ENCODE measurements at places on chromosomes 12 and 14.

DNA sequence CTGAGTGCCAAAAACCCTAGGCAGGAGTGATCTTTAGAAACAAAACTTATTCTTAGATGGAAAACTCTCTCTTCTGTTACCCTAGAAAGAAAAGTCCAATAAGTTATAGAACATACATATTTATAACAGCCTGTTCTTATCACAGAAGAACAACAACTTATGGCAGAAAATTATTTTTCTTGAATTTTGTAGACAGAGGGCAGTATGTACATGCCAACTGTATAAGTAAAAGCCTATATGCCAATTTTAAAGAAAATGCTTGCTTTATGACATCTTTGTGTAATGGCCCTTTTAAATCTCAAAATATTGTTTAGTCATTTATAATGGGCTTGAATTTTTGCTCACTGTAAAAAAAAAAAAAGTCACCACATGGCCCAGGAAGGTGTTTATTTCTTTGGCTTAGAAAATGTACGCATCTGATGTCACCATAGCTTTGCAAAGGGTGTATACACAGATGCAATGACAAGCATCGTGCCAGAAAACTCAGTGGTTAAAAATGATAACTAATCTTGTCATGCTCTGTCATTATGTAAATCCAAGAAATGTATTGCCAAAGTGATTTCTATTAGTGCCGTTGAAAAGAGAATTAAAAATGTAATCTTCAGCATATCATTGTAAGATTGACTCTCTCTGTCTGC lies 38.3 kb upstream of the GRIP1 start:
- DNase-seq, result no peak

GRCh38 chr14:85590784-85591183 lies 60.8 kb downstream of the FLRT2 start:
- no peak for DNase-seq

DNA sequence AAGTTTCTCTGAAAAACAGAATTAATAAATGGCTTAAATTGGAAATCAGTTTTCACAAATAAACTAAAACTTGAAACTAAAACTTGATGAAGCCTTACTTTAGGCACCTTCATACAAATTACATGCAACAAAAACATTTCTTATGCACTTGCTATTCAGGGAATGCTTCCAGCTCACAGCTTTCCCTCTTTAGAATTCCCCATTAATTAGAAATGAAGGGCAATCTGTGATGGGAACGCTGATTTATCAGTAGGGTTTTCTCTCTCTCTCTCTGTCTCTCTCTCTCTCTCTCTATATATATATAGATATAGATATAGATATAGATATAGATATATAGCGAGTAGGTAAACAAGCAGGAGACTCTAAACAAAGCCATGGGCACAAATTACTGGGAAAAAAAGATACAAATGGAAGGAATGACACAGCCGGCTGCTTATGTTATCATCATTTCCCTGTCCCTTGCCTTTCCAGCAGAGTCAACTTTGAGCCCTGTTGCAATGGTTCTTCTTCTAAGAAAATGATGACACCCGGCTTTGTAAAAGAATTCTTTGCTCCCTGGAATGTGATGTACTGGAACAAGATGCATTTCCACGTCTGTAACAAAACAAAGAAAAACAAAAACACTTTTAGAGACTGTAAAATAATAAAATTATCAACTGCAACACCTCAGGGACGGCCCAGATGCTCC lies 1121.6 kb upstream of the TMEM132C start:
- DNase-seq, result no peak

GRCh38 chr14:91413547-91414474 lies 3.8 kb downstream of the CCDC88C start:
- no peak for DNase-seq

GRCh38 chr14:85604714-85605113 lies 74.8 kb downstream of the FLRT2 start:
- no peak for DNase-seq

GRCh38 chr14:65159281-65160062 lies 57.2 kb upstream of the MAX start:
- no peak for DNase-seq

- no peak for DNase-seq
Measured at GRCh38 chr12:47223031-47223847, 143.5 kb upstream of the AMIGO2 start.

GRCh38 chr12:109731806-109732205 lies 18.2 kb downstream of the FAM222A start:
- DNase-seq, result no peak

DNA sequence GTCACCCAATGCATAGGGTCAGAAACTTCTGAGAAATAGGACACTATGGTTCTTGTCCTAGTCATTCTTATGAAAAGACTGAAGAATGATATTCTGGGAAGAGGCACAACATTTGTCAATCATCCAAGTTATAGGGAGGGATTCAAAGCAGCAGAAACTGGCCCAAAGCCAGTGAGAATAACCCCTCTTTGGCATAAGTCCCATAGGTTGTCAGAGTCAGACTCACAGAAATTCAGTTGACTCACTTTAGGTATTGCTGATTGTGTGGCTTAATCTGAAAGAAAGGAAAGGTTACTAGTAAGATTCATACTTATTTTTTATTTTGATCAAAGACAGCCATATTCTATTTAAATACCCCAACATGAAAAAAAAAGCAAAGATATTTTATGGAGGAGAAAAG lies 151.0 kb downstream of the SRGAP1 start:
- DNase-seq, result no peak

GRCh38 chr14:86673523-86673969 lies 1143.6 kb downstream of the FLRT2 start:
- DNase-seq, result no peak

GRCh38 chr12:24562771-24563431 lies 386.0 kb downstream of the BCAT1 start:
- no peak for DNase-seq

DNA sequence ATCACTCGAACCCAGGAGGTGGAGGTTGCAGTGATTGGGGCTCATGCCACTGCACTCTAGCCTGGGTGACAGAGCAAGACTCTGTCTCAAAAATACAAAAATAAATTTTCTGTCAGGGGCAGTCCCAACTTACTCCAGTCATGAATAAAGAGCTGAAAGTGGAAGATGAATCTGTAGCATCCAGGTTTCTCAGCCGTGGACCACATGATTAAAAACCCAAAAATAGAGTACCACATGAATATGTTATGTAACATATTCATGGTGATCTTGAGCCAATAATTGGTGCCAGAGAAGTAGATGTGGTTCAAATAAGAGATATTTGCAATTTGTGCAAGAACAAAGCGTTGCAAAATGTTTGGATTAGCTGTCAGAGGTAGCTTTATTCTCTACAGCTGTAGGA lies 23.1 kb downstream of the SPIC start:
- DNase-seq, result no peak

DNA sequence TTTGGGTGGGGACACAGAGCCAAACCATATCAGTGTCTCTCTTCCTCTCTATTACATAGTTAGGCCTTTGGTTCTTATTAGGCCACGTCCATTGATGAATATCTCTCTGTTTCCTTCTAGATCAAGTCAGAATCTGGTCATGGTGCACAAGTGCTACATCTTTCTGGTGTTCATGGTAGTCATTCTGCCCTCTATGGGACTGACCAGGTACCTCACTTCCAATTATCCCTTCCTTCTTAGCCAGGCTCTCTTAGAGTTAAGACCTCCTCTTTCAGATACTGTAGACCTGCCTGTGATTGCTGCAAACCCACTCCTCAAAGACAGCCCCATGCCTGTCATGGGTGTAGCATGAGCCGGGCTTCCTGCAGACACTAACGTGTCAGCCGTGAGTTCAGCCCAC lies 25.2 kb downstream of the NGB start:
- DNase-seq, result no peak

DNA sequence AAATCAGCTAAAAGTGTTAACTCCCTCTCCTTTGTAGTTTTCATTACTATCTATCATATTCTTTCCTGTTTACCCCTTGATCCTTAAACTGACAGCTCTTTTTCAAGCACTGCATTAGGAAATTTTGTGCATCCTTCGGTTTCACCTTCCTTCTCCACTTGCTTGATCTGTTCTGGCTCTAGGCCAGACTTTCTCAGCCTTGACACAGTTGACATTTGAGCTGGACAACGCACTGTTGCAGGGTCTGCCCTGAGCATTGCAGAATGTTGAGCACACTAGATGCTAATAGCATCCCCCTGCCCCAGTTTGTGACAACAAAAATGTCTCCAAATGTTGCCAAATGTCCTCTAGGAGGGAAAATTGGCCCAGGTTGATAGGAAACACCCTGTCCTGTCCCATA lies 75.4 kb upstream of the KCNJ8 start:
- DNase-seq, result no peak

- no peak for DNase-seq
Measured at GRCh38 chr14:32354716-32355115, 25.6 kb downstream of the AKAP6 start.

GRCh38 chr14:65476273-65476941 lies 63.9 kb downstream of the FUT8 start:
- no peak for DNase-seq

GRCh38 chr12:45112306-45112705 lies 61.4 kb upstream of the DBX2 start:
- no peak for DNase-seq

DNA sequence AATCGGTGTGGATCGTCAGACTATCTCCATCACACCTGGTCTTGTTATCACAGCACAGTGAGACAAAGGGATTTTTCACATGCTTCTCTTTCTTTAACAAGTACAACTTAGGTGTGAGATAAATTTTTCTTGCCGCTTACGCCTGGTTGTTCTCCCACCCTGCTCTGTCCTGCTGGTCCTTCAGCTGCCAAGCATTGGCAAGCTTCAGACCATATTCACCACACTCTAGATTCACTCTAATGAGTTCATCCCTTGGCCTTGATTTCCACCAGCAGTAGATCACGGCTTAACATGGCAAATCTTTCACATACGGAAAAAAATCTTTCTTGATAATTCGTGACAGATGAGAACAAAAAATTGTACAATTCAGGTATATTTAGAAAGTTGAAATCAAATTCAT lies 33.5 kb downstream of the RHOJ start:
- DNase-seq, result no peak

DNA sequence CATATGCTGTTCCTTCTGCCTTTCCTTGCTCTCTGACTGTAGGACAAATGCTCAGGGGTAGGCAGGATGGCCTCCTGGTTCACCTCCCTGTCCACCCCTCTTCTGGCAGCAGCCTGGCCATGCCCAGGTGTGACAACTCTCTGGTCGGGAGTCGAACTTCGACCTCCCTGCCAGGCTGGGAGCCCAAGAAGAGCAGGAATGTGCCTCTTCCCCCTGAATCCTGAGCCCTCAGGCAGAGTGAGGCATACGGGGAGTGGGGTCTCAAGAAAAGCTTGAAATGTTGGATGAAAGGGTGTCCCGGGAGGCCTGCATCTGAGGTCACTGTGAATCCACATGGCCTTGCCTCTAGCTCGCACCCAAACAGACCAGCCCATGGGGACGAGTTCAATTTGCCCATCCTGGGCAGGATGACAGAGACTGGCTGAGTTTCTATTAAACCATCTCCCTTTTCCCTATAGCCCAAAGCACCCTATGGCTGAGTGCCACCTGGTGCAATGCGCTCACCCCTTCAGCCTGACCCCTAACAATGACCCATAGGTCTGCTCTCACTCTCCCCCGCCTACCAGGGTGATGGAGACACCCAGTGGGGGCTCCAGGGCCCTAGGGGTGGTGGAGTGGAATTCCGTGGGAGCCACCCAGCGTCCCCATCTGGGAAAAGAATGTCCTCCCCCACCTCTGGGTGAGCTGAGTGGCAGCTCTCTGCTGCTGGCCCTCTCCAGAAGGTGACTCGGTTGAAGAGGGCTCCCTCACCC lies 52.9 kb upstream of the DIO3 start:
- DNase-seq, result no peak

DNA sequence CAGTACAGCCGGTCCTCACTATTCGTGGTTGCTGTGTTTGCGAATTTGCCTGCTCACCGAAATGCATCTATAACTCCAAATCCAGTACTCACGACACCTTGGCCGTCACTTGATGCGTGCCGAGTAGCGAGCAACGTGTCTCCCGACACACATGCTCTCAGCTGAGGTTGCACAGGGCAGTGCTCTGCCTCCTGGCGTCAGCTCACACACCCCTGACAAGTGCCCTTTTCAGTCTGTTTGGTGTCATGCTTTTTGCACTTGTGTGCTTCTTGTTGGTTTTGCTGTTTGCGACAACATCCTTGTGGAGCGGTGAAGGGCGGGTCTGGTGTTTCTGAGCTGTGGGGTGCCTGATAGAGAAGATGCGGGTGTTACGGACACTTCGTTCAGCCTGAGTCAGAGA lies 110.4 kb upstream of the RFLNA start:
- no peak for DNase-seq

DNA sequence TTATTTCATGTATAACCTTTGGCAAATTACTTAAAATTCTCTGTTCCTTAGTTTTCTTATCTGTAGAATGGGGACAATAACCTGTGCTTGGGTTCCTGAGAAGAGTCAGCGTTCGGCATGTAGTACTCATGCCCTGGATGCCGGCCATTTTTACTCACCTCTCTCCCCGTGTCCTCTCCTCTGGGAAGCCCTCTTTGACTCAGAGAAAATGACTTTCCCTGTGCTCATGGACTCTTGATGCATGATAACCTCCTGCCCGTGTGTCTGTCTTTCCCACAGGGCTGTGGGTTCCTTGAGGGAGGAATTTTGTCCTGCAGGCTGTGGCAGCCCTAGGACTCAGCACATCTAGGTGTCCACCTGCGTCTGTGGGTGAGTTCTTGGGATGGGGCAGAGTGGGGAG lies 5.8 kb upstream of the C1RL start:
- no peak for DNase-seq

GRCh38 chr12:56520506-56520905 lies 1.1 kb upstream of the RBMS2 start:
- no peak for DNase-seq

DNA sequence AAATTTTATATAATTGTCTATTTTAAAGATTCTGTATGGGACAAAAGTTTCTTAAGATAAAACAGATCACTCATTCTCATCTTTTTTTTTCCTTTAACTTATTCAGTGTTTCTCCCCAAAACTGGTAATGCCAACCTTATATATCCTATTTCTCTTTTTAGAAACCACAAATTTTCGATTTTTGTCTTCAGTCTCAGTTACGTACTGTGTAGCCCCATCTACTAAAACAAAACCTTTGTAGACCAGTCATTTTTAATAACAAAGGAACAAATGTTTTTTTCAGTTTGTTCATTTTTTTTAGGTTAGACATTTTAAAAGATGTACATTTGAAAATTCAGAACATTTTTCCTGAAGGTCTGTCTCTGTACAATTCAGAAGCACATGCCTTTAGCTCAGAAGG lies 18.2 kb downstream of the PNMA1 start:
- no peak for DNase-seq
